ENCODE measurements at places on chromosomes 5 and 9. TPM values are rescaled to one million over a fixed set of nuclear protein-coding genes. Genes with fewer than 3 reads are reported as not detected.

Gene HARS2
- 13.9 TPM for total RNA-seq

DNA sequence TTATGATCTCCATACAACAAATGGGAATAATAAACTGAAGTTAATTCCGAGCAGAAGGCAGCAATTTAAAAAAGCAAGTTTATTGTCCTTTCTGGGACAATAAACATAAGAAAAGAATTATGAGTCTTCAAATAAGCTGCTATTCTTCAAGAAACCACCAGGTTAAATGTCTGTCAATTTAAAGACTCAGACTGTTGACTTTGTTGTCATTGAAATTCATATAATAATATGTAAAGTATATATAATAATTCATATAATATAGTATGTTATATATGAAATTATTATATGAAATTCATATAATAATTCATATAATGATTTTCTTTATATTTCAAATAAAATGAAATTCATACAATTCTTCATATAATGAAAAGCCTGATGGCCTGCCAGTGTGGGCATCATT lies 497.5 kb upstream of the RGMB start:
- H3K4me1 ChIP-seq = no peaks in the 10 kb centered on the region
- no peak overlapping the region for H3K27ac ChIP-seq
- H3K4me3 ChIP-seq = no peak overlapping the region
- H3K36me3 ChIP-seq = no peaks in the 10 kb centered on the region
- DNase-seq = no peak
- no peaks in the 10 kb centered on the region for H3K27me3 ChIP-seq

- peaks cover 6% of the 10 kb centered on the region for H3K4me1 ChIP-seq
- H3K4me3 ChIP-seq = no peak overlapping the region
- no peak for DNase-seq
- no peaks in the 10 kb centered on the region for H3K36me3 ChIP-seq
- H3K27ac ChIP-seq = no peak overlapping the region
Measured at GRCh38 chr9:132018957-132019405, 60.7 kb downstream of the MED27 start.

DNA sequence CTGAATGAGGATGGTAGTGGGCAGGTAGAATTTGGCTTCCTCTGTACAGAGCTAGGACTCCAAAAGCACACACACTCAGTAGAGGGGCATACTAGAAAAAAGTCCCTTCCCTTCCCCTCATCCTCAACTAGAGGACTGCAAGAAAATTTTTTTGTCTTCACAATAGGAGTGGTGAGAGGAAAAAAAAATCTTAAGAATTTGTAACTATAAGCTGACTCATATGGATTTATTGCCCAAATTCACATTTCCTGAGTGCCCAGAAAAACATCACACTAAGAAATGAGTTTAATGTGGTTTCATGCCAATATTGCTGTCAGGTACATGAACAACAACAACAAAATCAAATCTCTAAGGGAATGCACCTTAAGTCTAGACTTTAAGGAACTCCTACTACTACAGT lies 43.7 kb downstream of the RANBP6 start:
- no peak overlapping the region for H3K4me3 ChIP-seq
- H3K27ac ChIP-seq = no peak overlapping the region
- no peaks in the 10 kb centered on the region for H3K36me3 ChIP-seq
- no peak for DNase-seq

GRCh38 chr9:81673310-81673709 lies 16.0 kb downstream of the TLE1 start:
- no peak overlapping the region for H3K27ac ChIP-seq
- peaks cover 6% of the 10 kb centered on the region for H3K4me1 ChIP-seq
- no peak overlapping the region for H3K4me3 ChIP-seq
- DNase-seq = no peak
- peaks cover 8% of the 10 kb centered on the region for H3K36me3 ChIP-seq

GRCh38 chr9:85112933-85113418 lies 443.4 kb downstream of the NTRK2 start:
- no peaks in the 10 kb centered on the region for H3K27me3 ChIP-seq
- H3K27ac ChIP-seq = no peak overlapping the region
- H3K4me1 ChIP-seq = no peaks in the 10 kb centered on the region
- H3K36me3 ChIP-seq = no peaks in the 10 kb centered on the region

Data from right lobe of liver (tissue), 6 donors.